Caudate nucleus (tissue), 63 donors: ENCODE measurements at places on chromosomes 5 and 9.

DNA sequence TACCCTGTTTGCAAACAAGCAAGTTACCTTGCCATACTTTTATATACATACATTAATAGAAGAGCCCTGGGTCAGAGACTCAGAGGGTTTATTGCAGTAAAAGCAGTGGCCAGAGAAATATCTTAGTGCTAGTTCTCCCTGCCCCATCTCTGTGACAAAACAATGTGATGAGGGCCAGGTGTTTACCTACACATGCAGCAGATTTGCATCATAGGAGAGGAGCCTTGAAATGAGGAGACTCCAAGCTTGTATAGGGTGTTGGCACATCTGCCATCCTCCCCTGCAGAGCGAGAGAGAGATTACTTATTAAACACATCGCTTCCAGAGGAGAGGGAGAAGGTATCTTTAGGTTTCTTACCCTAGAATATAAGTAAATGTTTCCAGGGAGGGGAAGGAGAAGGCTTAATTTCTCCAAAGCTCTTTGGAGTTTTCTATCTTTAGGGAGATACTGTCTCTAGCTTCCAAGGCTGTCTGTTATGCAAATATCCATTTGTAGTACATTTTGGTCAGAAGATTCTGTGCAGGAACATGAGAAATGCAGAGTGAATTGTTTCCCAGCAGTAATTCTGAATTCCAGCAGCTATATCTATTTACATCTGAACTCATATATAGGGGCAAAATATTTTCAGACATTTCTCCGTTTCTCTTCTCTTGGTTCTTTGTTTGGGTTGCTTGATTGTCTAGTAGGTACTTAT lies 15.7 kb downstream of the FER start:
- DNase-seq: no peak

GRCh38 chr9:114080195-114080772 lies 2.2 kb upstream of the AMBP start:
- DNase-seq: no peak

- no peak for DNase-seq
Measured at GRCh38 chr5:7873216-7873615, 4.3 kb downstream of the MTRR start.

- DNase-seq: no peak
Measured at GRCh38 chr5:170626507-170627150, 122.8 kb downstream of the KCNIP1 start.

DNA sequence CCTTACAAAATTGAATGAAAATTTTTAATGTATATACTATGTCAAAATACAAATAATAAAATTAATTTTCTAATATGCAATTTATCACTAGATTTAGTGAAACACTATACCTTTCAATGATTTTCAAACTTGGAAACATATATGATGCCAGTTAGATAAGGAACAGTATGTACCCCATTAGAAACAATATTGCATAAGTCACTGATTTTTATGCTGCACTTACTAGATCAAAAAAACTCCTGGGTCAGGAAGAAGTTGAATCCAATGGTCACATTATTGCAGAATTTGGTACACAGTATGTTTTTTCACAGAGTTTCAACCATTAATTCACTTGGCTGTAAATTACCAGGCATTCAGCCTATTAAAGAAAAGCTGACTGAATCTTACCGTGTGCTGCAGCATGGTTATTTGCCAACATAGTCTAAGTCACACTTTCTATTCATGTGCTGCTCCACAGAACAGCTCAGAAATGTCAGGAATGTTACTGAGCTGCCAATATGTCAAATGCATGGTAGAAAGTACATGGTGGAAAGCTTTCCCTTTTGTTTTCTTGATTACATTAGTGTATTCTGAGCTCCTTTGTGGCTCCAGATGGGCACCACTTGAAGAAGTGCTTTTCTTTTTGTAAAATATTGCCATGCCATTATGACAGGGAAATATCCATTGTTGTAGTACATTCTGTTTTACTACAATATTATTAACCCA lies 9.9 kb upstream of the PRR16 start:
- no peak for DNase-seq

GRCh38 chr5:146306838-146307237 lies 31.8 kb upstream of the POU4F3 start:
- no peak for DNase-seq

DNA sequence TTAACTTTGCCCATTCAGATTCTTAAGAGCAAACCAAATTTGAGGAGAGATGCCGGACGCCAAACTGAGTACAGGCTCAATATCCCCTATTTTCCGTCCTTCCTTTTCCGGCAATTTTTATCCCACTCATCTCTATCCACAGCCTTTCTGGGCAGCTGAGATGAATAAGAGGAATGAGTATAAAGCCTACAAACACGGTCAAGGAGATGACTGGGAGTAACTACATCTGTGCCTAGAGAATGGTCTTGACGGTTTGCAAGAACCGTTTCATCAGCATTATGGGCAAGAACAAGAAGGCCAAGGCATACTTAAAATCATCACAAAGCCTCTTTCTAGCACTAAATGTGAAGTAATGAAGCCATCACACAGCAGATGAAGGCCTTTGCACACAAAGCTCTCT lies 227.3 kb downstream of the DCP2 start:
- DNase-seq: no peak

DNA sequence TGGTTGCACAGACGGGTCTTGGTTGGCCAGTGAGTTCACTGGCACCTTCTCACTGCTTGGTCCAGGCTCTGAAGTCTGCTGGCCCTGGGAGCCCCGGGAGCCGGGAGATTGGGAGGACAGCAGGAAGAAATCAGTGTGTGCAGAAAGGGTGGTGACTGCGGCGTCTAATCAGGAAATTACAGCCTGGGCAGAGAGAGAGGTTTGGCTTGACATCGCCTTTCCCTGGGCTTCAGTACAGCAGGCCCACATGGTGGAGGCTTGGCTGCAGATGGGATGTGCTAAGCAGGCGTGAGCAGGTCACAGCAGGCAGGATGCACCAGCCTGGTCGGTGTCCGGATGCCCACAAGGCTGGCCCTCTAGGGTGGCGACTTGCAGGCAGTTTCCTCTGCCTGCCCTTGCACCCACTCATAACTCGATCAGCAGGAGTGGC lies 17.2 kb downstream of the PITX1 start:
- DNase-seq: no peak

- DNase-seq: no peak
Measured at GRCh38 chr9:131923766-131924165, 155.9 kb downstream of the MED27 start.

DNA sequence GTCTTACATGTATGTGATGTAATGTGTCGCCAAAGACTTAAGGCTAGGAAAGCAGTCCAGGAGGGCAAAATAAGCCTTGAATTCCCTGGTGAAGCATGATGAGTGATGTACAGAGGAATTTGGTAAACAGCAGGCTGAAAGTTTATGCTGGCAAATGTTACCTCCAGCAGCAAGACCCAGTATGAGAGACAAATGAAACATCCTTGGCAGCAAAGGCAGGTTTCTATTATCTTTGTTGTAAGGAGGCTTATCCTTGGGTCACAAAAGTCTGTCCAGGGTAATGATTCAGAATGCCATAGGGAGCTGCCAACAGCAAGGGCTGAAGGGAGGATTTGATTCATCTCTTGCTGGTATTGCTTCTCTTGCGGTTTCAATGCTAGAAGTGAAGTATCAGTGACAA lies 75.9 kb upstream of the HTR4 start:
- DNase-seq: no peak

DNA sequence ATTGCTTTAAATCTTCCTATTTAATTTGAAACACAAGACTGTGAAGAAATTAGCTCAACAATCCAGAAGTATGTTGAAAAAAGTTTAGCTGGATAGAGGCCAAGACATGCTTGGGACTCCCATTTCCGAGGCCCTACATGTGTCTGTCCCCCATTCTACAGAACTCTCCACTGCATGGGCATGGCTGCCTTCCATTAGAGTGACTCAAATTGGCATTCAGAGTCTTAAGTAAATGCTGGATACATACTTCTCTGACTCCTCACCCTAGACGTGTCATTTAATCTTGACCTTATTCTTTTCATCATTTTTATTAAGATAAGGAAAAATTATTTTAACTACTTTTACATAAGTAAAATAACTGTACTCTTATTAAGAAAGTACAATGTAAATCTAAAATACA lies 530.4 kb upstream of the CDH9 start:
- DNase-seq: no peak

DNA sequence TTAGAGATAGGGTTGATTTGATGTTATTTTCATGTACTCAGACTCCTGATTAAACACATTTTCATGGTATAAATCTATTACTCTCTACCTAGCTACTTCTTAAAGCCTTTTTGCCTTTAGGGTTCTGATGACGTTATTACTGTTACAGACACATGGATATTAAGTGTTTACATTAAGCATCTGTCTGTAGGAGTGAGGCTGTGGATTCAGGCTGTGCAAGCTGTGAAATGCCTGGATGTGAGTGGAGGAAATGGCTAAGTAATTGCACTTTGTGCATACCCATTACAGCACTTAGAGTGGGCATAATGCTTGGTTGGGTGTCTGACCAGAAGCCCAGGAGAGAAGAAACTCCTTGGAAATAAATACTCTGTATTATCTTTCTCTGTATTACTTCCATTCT lies 186.8 kb downstream of the SNX18 start:
- DNase-seq: no peak

GRCh38 chr5:176671890-176672747 lies 24.8 kb downstream of the TSPAN17 start:
- no peak for DNase-seq

GRCh38 chr9:81607593-81608288 lies 81.6 kb downstream of the TLE1 start:
- no peak for DNase-seq

GRCh38 chr9:84932915-84933527 lies 263.5 kb downstream of the NTRK2 start:
- DNase-seq: no peak

GRCh38 chr5:134545070-134545868 lies 19.8 kb downstream of the JADE2 start:
- no peak for DNase-seq
